ENCODE measurements at places on chromosomes 5 and 9.

DNA sequence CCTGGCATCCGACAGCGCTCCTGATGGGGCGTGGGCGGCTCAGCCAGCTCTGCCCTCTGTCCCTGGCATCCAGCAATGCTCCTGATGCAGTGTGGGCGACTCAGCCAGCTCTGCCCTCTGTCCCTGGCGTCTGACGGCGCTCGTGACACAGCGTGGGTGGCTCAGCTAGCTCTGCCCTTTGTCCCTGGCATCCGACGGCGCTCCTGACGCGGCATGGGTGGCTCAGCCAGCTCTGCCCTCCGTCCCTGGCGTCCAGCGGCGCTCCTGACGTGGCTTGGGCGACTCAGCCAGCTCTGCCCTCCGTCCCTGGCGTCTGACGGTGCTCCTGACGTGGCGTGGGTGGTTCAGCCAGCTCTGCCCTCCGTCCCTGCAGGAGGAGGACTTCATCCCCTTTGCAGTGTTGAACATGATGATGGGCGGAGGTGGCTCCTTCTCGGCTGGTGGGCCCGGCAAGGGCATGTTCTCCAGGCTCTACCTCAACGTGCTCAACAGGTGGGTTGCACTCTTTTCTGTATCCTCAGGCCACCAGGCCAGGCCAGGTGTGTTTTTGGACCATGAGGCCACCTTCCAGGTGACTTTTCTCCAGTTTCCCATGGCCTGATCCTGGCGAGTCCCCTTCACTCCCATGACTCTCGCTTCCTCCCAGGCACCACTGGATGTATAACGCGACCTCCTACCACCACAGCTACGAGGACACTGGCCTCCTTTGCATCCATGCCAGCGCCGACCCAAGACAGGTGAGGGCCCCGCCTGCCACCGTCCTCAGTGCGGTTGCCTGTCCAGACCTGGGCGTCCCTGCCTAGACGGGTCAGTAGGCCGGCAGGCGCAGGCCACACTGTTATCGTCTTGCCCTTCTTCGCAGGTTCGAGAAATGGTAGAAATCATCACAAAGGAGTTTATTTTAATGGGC is 8.0 kb downstream of the PMPCA start:
- DNase-seq, result no peak

DNA sequence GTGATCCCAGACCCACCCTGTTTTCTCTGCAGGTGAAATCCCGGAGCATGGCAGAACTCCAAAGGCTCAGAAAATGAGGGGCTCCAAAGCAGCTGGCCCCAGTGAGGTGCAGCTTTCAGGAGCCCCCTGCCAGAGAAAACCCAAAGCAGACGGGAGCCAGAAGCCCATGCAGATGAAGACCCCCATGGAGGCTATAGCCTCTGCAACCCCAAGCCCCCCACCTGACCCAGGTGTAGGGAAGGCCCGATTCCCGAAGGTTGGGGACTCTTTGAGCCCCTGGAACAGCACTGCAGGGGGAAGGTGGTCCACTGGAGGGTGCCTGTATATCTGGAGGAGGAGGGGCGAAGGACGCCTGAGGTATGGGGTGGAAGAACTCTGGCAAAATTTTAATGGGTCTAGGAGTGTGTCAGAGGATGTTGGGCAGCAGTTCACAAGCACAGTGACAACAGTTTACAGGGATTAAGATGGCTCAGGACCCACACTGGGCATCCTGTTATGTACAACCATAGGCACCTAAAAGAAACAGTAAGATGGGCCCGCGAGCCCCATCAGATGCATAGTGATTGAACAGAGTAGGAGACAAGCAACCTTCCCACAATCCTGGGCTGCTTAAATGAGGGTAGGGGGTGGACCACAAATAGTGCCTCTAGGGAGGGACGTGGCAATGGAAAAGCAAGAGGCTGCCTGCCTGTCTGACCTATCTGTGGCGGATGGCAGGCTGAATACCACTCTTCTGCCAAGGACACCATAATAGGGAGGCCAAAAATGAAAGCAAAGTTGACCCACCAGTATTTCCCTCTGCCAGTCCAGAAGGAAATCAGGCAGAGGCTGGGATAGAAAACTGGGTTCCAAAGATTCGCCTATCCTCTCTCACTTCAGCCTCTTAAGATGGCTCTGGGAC is 16.4 kb upstream of the ANXA6 start:
- no peak for DNase-seq

- peak; percentile 40 for DNase-seq
Measured at GRCh38 chr5:142717582-142718215, 31.8 kb upstream of the FGF1 start.

GRCh38 chr5:91494447-91494996 is 111.4 kb upstream of the ARRDC3 start:
- DNase-seq, result no peak

GRCh38 chr9:73264631-73265030 is 113.0 kb downstream of the ANXA1 start:
- DNase-seq, result peak; percentile 41

DNA sequence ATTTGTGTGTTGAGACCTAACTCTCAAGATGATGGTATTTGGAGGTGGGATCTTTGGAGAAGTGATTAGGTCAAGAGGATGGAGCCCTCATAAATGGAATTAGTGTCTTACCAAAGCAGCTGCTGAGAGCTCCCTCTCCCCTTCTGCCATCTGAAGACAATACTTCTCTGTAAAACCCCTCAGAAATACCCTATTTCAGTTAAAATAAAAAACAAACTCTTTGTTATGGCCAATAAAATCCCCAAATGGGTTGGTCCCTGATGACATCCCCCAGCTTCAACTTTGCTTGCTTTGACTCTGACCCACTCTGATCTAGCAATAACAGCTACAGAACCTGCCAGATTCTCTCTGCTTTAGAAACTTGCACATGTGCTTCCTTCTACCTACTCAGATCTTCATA is 100.9 kb downstream of the SNCAIP start:
- no peak for DNase-seq

GRCh38 chr5:27325513-27325912 is 287.1 kb upstream of the CDH9 start:
- DNase-seq, result no peak

GRCh38 chr9:92406477-92406876 is 2.1 kb upstream of the OGN start:
- no peak for DNase-seq

DNA sequence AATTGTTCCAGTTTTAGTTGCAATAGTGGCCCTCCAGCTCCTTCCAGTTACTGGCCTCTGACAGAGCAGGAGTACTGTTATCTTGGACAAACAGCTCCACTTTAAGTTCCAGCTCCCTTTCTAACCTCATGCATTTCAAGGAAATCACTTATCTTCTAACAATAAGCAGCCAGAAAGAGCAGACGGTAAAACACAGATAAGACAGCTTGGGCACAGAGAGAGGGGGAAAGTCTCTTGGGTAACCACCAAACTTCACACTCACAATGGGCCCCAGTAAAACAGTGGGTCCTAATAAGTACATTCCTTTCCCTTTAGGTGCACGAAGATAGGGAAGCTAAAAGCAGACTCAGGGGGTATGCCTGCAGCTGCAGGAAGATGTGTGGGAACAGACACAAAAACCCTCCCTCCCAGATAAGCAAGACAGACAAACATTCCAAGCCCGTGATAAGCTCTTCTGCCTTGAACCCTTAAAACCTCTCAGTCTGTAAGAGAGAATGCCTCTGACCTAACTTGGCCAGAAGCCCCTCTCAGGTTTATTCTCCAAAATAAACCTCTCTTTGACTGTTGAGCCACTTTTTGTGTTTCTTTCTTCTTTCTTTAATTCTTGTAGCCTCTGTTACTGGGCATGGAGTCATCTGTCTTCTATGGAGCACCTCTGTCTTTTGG is 30.8 kb downstream of the OR1J1 start:
- peak; percentile 62 for DNase-seq

GRCh38 chr5:104702212-104702611 is 1139.6 kb upstream of the NUDT12 start:
- DNase-seq, result no peak

GRCh38 chr9:121268598-121268850 is 562 bp downstream of the GSN start:
- DNase-seq, result no peak

- no peak for DNase-seq
Measured at GRCh38 chr5:24080046-24080445, 564.7 kb downstream of the CDH10 start.

DNA sequence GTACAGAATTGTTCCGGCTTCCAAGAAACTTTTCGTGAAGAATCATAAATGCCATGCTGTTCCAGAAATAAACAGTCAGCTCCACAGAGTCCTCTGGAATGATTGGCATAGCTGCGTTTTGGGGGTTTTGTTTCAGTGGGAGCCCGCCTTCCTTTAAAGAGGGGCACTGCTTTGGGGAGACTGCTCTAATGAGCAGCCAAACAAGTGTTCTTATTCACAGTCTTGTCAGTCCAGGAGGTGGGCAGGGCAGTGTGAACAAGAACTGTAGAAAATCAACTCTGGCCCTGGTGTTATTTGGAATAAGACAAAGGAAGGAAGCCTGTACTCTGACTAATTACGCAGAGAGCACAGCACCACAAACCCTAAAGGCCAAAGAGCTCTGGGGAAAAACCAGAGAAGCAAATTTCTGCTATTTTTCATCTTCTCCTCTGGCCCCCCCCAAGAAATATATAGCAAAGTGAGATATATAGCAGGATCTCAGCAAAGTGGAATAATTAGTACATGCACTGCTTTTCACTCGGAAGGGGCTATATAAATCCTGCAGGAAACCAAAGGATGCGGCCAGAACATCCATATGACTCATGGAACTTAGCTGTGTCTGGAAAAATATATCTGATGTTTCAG is 92.9 kb downstream of the GLDC start:
- no peak for DNase-seq

GRCh38 chr9:35675732-35676392 is 2.1 kb downstream of the CA9 start:
- no peak for DNase-seq

DNA sequence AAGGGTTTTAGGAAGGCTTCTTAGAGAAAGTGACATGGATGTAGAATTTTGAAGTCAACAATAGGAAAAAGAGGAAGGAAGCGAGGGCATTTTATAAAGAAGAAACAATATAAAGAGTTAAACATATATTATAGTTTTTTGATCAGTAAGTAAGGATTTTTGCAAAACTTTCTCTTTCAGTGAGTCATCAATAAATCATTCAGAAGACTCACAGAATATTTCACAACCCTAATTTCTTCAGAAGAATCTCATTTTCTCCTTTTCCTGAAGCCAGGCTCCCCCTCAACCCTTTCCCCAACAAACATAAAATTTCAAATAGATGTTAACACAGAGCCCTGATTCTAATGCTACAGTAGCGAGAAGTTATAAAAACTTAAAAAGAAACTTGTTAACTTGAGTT is 4.3 kb upstream of the COX7C start:
- no peak for DNase-seq

- no peak for DNase-seq
Measured at GRCh38 chr5:122296871-122297270, 15.2 kb upstream of the SNCAIP start.

DNA sequence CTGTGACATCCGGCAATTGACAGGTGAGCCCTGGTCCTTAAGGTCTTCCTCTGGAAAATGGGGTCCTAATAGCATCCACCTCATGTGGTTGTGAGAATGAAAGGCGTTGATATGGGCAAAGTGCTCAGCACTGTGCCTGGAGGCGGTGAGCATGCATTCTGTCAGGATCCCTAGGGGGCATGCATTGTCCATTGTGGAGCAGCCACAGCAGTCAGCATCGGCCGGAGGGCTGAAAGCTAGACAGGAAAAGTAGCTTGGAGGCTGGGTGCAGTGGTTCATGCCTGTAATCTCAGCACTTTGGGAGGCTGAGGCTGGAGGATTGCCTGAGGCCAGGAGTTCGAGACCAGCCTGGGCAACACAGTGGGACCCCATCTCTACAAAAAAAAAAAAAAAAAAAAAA is 122.2 kb downstream of the LHX2 start:
- DNase-seq, result peak; percentile 42

DNA sequence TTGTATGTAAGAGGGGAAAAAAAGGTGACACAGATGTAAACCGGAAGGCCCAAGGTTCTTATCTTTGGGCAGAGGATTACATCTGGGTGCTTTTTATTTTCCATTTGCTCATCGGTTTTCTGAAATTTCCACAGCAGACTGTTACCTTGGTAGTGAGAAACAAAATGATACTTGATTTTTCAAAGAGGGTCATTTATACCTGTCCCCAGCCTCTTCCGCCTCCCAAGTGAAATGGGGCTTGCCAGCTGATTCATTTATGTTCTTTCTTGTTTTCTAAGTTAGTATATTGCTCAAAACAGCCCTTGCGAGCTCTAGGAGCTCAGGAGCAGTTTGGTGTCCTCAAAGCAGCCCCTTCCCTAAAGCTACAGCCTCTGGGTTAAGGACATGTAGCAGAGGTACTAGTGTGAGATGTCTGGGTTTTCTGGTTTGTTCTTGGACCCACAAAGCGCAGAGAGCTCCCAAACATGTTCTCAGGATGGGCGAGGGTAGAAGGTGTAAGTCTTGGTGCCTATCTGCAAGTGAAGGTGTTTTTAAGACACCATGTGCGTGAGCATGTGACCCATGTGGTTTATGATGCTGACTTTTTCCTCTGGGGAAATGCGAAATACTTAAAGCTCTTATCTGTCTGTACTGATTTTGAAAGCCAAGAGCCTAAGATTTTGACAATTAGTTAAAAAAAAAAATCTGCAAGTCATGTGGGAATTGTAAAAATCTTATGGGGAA is 38.3 kb downstream of the DAPK1 start:
- DNase-seq, result no peak

DNA sequence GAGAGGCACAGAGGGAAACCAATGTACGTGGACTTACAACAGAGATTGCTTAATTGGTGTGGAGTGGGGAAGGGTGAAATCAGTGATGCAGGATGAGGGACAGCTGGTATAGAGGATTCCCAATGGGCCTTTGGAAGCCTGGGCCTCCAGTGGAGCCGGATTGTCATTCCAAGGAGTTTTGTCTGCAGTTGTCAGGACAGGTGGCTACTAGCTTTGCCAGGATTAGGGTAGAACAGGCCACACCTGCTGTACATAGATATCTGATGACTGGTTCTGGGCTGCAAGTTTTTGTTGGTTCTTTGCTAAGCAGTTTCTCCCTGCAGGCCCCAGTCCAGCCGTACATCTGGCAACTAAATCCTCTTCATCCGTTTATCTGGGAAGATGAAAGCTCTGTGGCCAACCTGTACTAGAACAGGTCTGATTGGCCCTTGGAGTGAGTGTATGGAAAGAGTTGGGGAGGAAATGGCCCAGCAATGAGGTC is 4.2 kb downstream of the SKP2 start:
- peak; percentile 84 for DNase-seq

- peak; percentile 48 for DNase-seq
Measured at GRCh38 chr9:136095070-136096058, at the start of gene NACC2. Gene NACC2, minus strand, starts transcription at chr9:136095289. Its CDS starts 44,768 bp downstream, at chr9:136050521.
